ENCODE measurements at places on chromosomes 7 and 10.

GRCh38 chr7:38367301-38367890 lies 94.0 kb upstream of the TARP start:
- no peak for DNase-seq

DNA sequence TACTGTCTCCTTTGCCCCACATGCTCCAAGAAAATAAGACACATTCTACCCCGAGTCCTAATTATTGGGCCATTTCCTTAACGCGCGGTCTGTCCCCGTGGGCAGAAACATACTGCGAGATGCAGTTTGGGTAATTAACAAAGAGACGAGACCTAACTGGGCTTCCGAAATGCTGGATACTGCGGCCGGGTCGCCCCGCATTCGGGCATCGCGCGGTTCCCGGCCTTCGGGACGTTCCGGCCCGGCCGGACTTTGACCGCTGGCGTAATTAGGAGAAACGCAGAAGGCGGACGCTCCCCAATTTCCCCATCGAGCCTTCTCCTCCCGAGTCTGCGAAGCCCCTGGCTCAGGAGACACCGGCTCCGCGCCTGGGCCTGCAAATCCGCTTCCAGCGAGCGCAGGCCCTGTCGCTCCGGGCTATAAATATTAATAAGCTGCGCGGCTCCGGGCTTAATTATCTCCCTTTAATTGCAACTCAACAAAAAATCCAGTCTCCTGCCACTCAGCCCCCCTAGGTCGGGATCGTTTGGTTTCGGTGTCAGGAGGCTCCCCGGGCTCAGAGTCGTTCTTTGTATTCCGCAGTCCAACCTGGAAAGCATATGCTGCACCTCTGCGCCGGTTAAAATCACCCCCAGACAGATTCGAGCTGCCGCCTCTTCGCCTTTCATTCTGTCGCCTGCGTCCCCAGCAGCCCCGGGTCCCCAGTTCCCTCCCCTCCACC lies 131.5 kb downstream of the SPAG6 start:
- no peak for DNase-seq

- DNase-seq: peak; percentile 88
Measured at GRCh38 chr7:133053321-133053891, 28.5 kb downstream of the CHCHD3 start.

DNA sequence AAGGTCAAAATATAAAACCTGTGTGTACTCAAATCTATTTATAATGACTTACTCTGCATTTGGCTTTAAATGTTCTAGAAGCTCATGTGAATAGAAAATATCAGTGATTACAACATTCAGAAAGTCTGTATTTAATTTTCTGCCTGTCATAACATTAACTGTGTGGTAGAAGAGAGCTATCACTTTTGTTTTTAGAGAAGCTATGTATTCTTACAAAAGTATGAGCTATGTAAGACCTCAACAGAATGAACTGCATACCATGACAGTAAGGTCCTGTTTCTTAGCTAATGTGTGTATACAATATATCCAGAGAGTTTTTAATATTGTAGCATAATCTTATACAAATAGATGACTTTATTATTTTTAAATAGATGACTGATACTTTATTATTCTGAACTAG lies 61.5 kb downstream of the PTN start:
- DNase-seq: peak; percentile 1

- DNase-seq: no peak
Measured at GRCh38 chr10:115936926-115937767, 335.9 kb downstream of the GFRA1 start.

GRCh38 chr10:99630433-99630832 lies 10.2 kb upstream of the SLC25A28 start:
- no peak for DNase-seq

Data from GM04504 (cell line).